A549 (cell line): ENCODE measurements at places on chromosomes 11 and 22. TPM values are rescaled to one million over a fixed set of nuclear protein-coding genes. Genes with fewer than 3 reads are reported as not detected.

GSTT2B gene
- 0.11 to 0.30 TPM in 2 of 3 replicates, not detected in the other for polyA plus RNA-seq

BTG4 gene
- 0.23 to 0.38 TPM (median 0.34 TPM) in 3 replicates for polyA plus RNA-seq

FAU gene
- 866 to 893 TPM (median 878 TPM) in 3 replicates for polyA plus RNA-seq

FADS2 gene
- 184 to 391 TPM (median 352 TPM) in 3 replicates for polyA plus RNA-seq

- peak; percentile 53 for DNase-seq
Observed at GRCh38 chr11:62398011-62398994, 20.5 kb upstream of the SCGB1A1 start.

- DNase-seq: no peak
Observed at GRCh38 chr22:44848791-44849420, 96.5 kb downstream of the ARHGAP8 start.

GRCh38 chr11:29634244-29634643 is 382.6 kb downstream of the KCNA4 start:
- peak; percentile 7 for DNase-seq

- no peak for DNase-seq
Observed at GRCh38 chr22:42275970-42276369, 5.5 kb upstream of the TCF20 start.

DNA sequence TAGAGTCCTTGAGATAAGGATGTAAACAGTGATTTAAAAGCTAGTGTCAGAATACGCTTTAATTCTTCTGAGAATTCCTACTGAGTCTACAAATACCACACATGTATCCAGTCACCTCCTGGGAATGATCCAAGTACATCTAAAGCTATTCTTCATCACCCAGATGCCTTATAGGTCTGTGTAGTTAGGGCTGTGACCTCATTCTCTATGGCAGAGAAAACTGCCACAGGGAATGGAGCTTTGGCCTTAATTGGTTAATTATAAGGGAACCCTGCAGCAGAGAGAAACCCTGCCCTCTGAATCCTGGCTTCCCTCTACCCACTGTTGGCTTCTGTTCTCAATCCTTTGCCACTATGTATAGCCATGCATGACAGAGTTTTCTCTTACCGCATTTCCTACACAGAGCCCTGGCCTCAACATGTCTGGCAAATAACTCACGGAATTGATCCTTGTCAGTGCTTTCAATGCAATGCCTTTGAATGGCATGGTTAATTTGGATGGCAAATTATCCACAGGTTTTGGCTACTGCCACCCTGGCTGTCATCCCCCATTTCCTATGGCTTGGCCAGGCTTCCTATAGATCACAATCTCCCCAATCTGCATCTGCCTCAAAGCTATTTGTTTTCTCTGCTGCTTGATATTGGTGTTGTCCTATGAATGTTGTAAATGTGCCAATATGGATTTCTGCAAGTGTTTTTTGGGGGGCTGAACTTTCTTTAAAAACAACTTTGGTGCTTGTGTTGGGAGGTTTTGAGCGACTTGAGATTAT is 2.9 kb downstream of the DIXDC1 start:
- no peak for DNase-seq

DNA sequence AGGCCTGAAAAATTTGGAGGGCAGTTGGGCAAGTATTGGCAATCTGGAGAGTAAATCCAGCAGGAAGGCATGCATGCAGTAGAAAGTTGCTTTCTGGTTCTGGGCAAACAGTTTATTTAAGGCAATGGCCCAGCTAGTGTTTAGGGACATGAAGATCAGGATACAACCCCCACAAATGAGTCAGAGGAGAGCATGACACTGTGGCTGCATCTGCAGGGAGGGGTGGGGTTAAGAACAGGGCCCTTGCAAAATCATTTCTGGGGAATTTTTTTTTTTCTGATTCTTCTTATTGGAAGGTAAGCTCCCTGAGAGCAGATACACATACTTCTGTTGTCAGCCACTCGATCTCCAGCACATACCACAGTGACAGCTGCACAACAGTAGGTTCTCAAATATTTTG is 61.1 kb downstream of the FDX1 start:
- DNase-seq: no peak

- peak; percentile 42 for DNase-seq
Observed at GRCh38 chr22:45502215-45503049, at the start of gene FBLN1. FBLN1 (plus strand) TSS chr22:45502883; CDS start chr22:45502986, 103 bp downstream.

DNA sequence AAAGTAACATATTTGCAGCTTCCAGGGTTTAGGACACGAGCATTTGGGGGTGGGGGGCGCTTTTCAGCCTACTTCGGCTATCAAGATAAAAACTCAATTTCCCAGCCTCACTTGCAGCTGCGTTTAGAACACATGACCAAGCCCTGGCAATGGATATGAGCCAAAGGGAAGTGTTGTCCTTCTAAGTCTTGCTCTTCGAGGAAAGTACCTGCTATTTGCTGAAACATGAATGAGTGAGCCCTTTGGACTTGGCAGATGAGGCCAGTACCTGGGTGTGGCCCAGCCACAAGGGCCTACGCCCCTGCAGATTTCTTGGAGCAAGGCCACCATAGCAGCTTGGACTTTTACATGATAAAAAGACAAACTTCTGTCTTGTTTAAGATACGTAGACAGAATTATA is 60.2 kb upstream of the SORL1 start:
- DNase-seq: no peak

GRCh38 chr11:61174273-61174672 is 13.0 kb upstream of the VPS37C start:
- DNase-seq: no peak
